ENCODE measurements at places on chromosomes 7 and 10. TPM values are rescaled to one million over a fixed set of nuclear protein-coding genes. Genes with fewer than 3 reads are reported as not detected.

Gene CSGALNACT2
- 19.3 TPM for total RNA-seq

Gene TAS2R4
- 0.62 TPM for total RNA-seq

Gene ANKRD30A
- not detected for total RNA-seq

Gene BTAF1
- total RNA-seq: 59.4 TPM

Gene LIPM
- total RNA-seq: not detected

Data from activated CD4-positive, alpha-beta T cell treated with anti-CD3 and anti-CD28 coated beads for 36 hours (primary cell).